IPS-NIHi11 (cell line): ENCODE measurements at places on chromosomes 13 and 19.
A peak's percentile ranks its signal among the peaks of the same experiment; 100 is the strongest.

- peak; percentile 100 for DNase-seq
Observed at GRCh38 chr19:35545001-35545854, at the start of gene TMEM147. TMEM147 (plus strand) TSS chr19:35545626; CDS start chr19:35545740, 114 bp downstream.

GRCh38 chr19:33333642-33334041 is 31.3 kb upstream of the CEBPA start:
- DNase-seq: no peak

DNA sequence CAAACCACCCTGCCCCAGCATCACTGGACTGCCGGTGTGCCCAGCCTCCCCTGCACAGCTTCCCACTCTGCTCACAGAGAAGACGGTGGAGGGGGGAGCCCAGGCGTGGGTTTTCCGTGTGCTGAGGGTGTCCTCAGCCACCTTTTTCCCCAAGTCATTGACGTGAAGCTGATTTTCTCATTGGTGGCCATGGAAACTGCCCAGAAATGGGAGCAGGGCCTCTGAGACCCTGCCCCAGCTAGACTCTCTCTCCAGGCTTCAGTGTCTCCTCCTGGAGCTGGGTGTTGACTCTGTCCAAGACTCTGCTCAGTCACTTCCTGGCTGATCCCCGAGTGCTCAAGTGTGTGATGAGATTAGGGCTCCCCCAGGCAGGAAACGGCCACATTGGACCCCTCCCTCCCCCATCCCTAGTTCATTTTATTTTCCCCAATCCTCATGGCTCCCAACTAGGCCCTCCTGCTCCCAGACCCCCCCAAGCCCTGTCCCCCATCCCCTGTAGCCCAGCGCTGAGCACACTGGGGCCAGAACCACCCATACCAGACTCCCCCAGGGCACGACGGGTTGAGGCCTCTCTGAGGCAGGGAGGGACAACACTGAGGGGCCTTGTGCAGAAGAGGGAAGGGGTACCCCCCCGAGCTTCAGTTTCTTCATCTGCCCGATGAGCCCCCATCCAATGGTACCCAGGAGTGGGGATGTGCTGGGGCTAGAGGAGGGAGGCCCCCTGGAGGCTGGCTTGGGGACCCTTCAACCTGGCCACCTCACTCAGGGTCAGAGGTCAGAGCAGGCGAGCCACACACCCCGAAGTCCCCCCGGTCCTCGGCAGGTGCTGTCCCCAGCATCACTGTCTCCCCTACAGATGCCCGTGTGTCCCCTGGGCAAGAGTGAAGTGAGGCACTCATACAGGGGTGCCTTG is 1.2 kb upstream of the F2RL3 start:
- no peak for DNase-seq

DNA sequence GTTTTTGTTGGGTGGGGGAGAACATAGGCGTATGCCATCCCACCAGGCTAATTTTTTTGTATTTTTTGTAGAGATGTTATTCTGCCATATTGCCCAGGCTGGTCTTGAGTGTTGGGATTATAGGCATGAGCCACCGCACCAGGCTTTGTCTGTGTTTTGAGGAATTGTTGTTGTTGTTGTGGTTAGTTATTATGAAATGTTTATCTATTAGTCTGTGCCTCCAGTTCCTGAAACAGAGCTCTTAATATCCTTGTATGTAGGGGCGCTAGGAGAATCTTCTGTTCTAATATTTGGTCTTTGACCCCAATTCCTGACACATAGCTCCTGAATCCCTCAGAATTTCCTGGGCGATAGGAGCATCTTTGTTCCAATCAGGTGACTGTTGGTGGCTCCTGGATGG is 5.6 kb upstream of the LATS2 start:
- DNase-seq: no peak

GRCh38 chr19:37991841-37992248 is 84.8 kb downstream of the SIPA1L3 start:
- DNase-seq: no peak

GRCh38 chr19:29587518-29587986 is 18.5 kb upstream of the POP4 start:
- DNase-seq: no peak

DNA sequence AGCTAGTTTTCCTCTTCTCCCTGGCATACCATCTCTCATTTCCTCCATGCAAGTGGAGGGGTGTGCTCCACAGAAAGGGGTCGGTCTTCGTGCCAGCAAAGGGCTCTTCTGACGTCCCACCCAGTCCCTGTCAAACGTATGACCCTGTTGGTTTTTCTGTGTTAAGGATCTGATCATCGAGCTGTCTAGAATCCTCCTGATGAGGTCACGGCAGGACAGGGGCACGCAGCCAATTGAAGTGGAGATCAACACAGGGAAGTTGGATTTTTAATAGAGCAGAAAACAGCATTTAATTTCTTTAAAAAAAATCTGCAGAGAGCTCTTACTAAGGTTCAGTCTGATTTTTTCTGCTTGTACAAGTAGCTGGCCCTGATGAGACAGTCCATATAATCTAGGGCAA is 339.4 kb downstream of the TEX29 start:
- DNase-seq: no peak

GRCh38 chr13:94192431-94192975 is 287.0 kb downstream of the DCT start:
- peak; percentile 59 for DNase-seq

DNA sequence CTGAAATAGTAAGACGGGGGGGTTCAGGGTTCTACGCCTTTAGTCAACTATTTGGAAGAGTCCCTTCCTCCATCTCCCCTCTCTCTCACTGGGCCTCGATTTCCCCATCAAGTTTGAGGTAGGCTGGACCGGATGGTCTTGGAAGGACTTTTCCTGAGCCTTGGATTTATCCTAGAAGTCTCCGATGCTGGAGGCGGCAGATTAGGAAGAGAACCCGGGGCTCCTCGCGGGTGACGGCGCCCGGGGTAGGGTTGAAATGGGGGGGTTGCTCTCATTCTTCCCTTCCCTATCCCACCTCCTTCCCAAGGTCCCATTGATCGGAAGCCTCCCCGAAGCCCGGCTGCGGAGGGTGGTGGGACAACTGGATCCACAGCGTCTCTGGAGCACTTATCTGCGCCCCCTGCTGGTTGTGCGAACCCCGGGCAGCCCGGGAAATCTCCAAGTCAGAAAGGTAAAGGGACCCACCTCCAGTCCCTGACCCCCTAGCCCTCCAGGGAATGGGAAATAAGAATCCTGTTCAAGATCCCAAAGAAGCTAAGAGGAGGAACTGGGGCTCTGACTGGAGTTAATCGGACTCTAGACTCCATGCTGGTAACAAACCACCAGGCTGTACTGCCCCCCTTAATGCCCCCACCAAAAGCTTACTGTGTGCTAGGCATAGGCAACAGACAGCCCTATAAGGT is 781 bp downstream of the QPCTL start:
- peak; percentile 84 for DNase-seq

- peak; percentile 50 for DNase-seq
Observed at GRCh38 chr13:32415019-32415418, 12.9 kb downstream of the N4BP2L1 start.

GRCh38 chr13:66556306-66556705 is 673.8 kb downstream of the PCDH9 start:
- DNase-seq: no peak

DNA sequence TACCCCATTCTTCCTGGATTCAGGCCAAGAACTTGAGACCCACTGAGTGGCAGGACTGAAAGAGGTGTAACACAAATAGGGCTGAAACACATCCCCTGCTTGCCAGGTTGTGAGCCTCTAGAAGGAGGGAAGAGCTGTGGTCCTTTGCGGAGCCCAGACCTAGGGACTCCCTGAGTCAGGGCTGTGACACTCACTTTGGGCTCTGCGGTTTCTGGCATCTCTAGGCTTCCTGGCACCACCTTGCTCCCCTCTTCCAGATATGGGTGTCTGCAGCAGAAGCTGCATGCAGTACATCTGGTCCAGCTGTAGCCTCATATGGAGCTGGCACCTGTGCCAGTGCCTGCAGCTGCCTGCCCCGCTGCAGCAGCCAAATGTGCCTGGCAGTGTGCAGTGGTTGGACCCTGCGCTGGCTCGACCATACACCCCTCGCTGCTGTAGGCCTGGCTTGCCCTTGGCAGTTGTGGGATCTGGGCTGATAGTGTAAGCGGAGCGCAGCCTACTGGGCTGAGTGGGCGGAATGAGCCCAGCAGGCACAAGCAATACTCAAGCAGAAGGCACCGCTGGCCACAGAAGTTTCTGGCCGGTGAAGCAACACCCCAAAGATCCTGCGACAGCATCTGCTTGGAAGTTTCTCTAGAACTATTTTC is 290.4 kb downstream of the SLITRK6 start:
- no peak for DNase-seq

GRCh38 chr13:41064493-41064892 is 3.2 kb downstream of the WBP4 start:
- DNase-seq: no peak

DNA sequence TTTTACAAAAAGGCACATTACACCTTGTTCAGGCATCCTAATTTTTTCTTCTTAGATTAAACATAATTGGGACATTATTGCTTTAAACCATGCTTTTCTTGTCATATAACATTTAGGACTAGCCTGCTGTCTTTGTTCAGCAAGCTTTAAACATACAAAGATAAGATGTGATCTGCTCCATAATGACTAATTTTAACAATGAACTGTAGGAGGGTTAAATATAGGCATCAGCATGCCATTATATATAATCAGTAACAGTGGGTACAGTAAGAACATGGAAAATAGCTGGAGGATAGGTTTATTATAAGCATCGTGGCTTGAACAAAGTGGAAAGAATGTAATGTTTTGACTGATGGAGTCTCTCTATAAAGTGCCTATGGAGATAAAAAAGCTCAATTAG is 661.7 kb downstream of the SLITRK6 start:
- no peak for DNase-seq

DNA sequence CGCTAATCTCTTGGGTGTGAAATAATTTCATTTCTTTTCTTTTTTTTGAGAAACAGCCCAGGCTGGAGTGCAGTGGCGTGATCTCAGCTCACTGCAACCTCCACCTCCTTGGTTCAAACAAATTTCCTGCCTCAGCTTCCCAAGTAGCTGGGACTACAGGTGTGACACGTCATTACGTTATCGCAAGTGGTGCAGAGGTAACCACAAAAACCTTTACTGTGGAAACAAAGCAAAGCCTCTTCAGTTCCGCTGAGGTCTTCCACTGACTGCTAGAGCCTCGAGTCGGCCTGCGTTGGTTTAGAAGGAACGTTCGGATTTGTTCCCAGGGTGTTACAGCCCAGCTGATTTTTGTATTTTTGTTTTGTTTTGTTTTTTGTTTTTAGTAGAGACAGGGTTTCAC is 2.0 kb upstream of the ZNF784 start:
- no peak for DNase-seq

DNA sequence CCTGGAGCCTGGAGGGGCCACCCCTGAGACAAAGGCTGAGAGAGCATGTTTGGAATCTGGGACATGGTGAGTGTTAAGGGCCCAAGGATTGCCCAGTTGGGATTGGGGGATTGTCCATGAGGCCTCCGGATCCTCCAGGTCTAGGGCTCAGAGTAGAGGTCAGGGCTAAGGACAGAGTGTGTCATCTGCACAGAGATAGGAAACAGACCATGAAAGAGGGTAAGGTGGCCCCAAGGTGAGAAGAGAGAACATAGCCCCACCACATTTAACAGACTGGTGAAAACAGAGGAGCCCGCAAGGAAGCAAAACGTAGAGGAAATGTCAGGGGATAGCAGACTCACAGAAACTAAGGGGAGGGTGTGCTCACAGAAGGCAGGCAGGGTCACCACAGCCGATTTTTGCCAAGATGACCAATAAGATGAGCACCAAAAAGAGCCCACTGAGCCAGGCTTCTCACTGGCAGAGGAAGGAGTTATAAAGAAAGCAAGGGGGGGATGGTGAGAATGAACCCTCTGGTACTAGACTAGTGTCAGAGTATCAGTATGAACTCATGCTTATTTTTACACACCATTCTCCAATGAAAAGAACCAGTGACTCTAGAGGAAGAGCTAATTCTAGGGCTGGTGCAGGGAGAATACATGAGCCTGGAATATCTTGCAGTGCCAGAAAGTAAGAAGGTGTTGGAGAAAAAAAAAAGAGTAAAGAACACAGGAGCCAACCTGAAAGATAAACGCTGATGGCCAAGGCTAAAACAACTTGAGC is 17.5 kb downstream of the DYRK1B start:
- no peak for DNase-seq
